ENCODE measurements at places on chromosomes 16 and 17.

DNA sequence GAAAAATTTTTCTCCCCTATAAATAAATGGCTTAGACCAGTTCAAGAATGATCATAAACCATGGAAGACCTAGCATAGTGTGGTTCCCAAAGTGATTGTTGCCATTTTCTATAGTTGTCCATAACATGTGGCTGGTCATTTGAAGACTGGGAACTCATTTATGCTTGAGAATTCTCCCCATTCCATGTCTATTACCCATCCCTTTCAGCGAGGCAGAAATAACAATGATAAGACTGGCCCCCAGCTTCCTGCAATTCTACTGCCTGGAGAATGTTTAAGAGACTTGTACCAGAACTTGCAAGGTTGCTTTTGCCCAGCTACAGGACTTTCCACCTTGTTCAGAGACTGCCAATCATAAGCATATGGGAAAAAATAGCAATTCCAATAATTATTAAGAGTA is 146.5 kb upstream of the CDH11 start:
- no peak for DNase-seq

- DNase-seq, result no peak
Observed at GRCh38 chr17:50653738-50654137, 19.1 kb downstream of the ABCC3 start.

- DNase-seq, result peak; percentile 16
Observed at GRCh38 chr17:39231591-39232551, 6.1 kb upstream of the STAC2 start.

- no peak for DNase-seq
Observed at GRCh38 chr16:82728901-82729300, 102.1 kb downstream of the CDH13 start.

GRCh38 chr16:85027958-85028684 is 526 bp downstream of the KIAA0513 start:
- no peak for DNase-seq

DNA sequence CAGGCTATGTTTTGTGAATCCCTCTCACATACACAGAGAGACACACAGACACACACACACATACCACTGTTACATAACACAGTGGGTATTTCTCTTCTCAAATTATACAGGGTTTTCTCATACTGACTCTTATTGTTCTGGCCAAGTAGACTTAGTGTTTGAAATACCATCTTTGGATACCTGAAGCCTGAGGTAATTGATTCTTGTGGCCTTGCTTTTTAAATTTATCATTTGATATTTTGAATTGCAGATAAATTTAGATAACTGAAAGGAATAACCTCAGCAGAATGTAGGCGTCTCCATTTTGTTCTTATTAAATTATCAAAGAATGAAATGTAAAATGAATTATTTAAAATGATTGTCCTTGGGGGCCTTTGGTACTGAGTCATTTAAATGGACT is 223.8 kb downstream of the LGALS9B start:
- DNase-seq, result no peak

- no peak for DNase-seq
Observed at GRCh38 chr16:6063526-6063925, 965.9 kb upstream of the EEF2KMT start.

DNA sequence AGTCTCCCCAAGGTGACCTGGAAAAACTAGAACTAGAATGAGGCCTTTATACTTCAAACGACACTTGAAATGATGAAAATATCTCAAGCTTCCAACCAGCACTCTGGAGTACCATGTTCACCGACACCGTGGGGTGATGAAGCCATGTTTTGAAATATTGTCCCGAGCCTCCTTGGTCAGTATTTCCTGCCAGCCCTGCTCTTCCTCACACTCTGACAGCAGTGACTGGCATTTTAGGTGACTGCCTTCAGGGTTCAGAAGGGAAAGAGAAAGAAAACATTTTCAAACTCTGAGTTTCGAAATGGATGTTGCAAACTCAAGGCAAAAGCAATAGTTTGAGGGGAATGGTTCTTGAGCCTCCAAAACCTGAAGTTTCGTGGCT is 39.3 kb upstream of the IRX6 start:
- DNase-seq, result no peak

GRCh38 chr17:60599220-60599619 is 773 bp upstream of the PPM1D start:
- peak; percentile 36 for DNase-seq

DNA sequence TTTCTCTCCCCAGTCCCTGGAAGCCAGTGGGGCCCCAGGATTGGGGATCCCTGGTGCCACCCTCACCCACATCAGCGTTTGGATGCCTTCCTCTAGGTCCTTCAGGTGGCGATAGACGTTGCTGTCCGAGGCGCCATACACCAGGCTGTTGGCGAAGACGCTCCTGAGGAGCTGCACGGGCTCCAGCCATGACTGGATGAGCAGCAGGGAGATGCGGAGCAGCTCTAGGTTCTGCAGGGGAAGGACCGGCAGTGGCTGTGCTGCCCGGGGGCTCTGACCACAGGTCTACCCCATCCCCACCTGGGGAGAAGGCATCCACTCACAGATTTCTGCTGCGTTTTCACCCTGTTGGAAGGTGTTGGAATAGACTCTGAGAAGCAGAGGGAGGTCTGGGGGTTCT is 1.0 kb downstream of the GH2 start:
- no peak for DNase-seq

GRCh38 chr16:12317121-12317810 is 340.7 kb downstream of the SNX29 start:
- no peak for DNase-seq

DNA sequence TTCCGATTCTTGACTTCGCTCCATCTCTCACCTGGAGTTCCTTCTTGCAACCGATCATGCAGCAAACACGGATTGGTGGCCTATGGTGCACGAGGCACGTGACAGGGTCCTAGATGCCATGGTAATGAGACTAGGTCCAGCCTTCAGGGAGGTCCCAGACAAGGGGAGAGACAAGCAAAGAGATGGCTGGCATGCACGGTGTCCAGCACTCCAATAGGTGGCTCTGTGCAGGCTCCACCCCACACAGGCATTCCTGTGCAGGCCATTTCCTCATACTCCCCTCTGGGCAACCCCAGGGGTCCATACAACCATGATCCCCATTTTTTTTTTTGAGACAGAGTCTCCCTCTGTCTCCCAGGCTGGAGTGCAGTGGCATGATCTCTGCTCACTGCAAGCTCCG is 31.3 kb downstream of the WNT9B start:
- DNase-seq, result no peak

- no peak for DNase-seq
Observed at GRCh38 chr17:246851-247421, 65.5 kb upstream of the DOC2B start.

DNA sequence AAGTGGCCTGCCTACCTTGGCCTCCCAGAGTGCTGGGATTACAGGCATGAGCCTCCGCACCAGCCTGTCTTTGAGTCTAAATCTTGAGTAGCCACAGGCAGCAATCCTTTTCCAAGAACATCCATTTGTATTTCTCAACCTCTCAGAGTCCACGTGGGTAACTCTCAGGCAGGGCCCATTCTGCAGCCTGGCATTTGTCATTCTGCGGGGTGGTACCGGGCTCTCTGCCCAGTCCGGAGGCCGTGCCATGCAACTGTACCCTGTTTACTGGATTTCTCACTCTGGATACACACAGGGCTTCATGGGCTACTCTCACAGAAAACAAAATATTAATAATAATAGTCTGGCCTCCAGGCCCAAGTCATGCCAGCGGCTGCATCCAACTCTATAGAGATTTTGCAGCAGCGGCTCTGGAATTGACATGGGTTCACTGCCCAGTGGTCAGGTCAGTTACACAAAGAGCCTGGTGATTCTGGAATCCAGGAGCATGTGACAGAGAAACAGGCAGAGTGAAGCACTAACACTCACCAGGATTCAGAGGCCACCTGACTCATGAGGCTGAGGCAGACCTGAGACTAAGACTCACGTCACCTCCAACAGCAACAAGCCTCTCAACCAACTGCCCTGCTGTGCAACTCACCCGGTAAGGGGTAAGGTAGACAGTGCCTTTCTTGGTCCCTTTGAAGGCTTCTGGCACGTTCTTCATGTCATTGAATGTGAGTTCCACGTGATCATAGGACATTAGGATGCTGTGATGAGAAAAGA is 4.0 kb downstream of the WBP2 start:
- DNase-seq, result peak; percentile 66

- no peak for DNase-seq
Observed at GRCh38 chr17:76983075-76983775, 115.0 kb downstream of the MGAT5B start.

GRCh38 chr17:49439673-49440571 is 25.2 kb upstream of the PHB1 start:
- no peak for DNase-seq

DNA sequence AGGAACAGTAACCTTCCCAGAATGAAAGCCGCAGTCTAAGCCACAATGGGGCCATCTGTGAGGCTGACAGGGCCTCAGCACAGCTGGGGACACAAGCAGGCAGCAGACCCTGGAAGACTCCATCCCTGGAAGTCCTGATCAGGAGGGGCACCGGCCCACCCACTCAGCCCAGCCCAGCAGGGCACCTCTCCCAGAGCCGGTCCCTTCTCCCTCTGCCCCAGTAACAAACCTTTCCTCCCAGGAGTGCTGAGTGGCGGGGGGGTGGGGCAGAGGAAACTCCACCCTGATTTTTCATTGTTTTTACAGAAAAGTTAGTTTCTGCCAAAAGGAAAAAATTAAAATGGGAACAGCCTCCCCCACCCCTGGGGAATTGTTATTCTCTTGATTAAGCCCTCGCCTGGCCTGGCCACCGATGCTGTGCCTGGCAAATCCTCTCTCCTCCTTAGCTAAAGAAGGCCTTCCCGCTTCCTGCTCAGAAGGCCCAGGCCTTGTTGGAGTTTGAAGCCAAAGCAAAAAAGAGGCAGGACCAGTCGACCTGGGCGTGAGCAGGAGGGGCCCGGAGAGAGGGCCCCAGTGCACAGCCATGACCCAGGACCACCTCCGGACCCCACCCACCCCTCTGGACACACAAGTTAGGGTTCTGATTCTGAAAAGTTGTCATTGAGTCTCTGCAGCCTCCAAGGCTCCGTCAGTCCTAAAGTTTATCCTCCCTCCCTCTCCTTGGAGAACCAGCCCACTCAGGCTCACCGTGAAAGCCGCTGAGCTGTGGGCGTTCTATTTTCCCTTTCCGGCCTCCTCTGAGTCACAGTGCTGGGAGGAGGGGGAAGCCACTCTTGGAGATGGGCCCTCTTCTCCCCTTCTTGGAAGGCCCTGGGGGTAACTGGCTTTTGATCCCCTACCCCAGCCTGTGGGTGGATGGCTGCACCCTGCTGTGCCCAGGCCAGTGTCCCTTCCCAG is 128.4 kb upstream of the TNRC6C start:
- DNase-seq, result no peak

DNA sequence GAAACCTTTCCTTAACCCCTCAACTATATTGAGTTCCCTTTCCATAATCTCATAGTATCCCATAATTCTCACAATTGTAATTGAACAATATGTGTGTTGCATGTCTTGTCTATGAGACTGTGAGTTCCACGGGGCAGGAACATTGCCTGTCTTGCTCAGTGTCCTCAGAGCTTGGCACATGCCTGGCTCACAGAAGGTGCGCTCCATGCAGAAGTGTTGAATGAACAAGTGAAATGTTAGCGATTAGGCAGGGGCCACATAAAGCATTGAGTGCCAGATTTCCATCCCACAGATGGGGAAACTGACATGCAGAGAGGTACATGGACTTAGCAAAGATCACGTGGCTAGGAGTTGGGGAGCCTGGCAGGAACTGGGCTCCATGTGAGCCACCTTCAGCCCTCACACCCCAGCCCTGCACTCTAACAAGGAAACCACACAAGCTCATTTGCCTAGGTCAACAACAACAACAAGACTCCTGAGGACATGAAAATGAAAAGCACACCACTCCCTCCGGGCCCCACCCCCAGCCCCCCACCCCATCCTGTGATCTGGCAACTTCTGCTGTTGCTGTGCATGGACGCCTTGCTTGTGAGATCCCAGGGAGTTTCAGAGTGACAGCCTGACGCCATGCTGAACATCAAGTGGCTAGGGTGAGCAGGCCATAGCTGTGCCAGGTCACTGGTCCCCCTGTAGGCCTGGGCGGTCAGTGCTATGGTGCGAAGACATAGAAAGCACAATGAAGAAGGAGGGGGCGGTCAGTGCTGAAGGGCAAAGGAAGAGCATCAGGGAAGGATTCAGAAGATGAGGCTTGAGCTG is 5.0 kb downstream of the PIK3R5 start:
- DNase-seq, result no peak

GRCh38 chr17:43680461-43680860 is 18.7 kb upstream of the MEOX1 start:
- DNase-seq, result no peak

DNA sequence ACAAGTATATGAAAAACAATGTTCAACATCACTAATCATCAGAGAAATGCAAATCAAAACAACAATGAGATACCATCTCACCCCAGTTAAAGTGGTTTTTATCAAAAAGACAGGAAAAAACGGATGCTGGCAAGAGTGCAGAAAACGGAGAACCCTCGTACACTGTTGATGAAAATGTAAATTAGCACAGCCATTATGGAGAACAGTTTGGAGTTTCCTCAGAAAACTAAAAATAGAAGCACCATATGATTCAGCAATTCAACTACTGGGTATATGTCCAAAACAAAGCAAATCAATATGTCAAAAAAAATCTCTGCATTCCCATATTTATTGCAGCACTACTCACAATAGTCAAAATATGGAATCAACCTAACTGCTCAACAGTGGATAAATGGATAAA is 50.1 kb upstream of the CES5A start:
- DNase-seq, result no peak

DNA sequence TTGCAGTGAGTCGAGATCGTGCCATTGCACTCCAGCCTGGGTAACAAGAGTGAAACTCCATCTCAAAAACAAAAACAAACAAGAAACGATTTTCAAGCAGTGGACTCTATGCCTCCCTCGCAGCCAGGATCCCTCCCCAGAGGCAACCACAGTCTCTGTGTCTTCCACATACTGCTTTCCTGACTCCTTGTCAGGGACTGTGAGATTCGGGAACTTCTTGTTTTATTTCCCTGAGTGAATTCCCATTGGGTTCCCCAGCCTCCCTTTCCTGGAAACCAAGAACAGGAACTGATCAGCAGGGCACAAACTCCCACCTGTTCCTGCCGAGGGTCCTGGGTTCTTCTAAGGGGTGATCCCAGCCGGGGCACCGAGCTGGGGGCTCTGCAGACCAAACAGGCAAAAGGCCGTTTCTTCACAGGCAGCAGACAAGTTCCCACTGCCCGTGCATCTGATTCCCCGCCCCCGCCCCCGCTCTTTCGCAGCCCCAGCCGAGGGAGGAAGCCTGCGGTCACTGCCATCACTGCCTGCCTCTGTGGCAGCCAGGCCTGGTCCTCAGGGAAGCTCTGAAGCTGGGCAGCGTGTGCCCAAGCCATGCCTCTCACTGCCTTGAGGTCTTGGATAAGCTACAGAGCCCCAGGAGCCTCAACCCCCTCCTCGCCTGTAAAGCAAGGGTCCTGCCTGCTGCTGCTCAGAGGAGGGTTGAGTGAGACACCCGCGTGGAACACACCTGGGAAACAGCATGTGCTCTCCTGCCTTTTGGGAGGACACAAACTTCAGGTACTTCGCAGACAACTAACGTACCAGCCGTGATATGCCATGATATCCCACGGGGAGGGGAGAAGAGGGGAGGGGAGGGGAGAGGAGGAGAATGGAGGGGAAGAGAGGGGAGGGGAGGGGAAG is 5.5 kb upstream of the PIEZO1 start:
- no peak for DNase-seq

GRCh38 chr17:18139949-18140348 is 31.4 kb downstream of the MYO15A start:
- DNase-seq, result no peak

- DNase-seq, result no peak
Observed at GRCh38 chr17:43679911-43680310, 18.2 kb upstream of the MEOX1 start.

Measured in C1 segment of cervical spinal cord (tissue), 14 donors.